Activated CD4-positive, alpha-beta memory T cell treated with anti-CD3 and anti-CD28 coated beads, Interleukin-2, amount 10 ng/mL, durations not matched to agents 7 days and 5 days (primary cell): ENCODE measurements at places on chromosomes 12 and 14.

GRCh38 chr12:124434354-124434753 lies 133.1 kb downstream of the NCOR2 start:
- no peaks in the 10 kb centered on the region for H3K27me3 ChIP-seq
- peaks cover 25% of the 10 kb centered on the region for H3K36me3 ChIP-seq
- H3K27ac ChIP-seq: no peak overlapping the region
- no peak for DNase-seq
- H3K4me1 ChIP-seq: peaks cover 4% of the 10 kb centered on the region

DNA sequence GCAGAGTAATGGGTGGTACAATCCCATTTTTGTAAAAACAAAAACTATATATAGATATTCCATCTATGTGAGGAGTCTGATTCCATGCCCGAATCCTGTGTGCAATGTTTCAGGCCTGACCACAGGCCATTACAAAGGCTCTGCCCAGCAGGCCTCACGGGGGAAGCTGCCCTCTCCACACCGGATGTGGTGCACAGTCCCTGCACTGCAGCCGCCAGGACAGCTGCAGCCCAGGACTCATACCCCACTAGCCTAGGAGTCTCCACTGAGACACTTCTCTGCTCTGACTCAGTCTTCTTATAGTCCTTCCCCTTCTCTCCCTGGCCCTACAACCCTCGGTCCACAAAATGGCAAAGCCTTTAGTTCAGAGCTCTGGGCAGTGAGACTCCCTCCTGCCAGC lies 190.4 kb downstream of the PPM1H start:
- H3K4me3 ChIP-seq: no peak overlapping the region
- H3K27me3 ChIP-seq: peaks cover 5% of the 10 kb centered on the region
- H3K27ac ChIP-seq: no peak overlapping the region
- no peaks in the 10 kb centered on the region for H3K36me3 ChIP-seq

- H3K4me3 ChIP-seq: no peak overlapping the region
- H3K27ac ChIP-seq: no peak overlapping the region
- DNase-seq: no peak
These were observed 57.4 kb downstream of the AACS start for GRCh38 chr12:125122668-125123067.

GRCh38 chr12:70400124-70400523 lies 34.0 kb downstream of the KCNMB4 start:
- no peak for DNase-seq
- no peak overlapping the region for H3K27ac ChIP-seq
- H3K4me1 ChIP-seq: no peaks in the 10 kb centered on the region
- H3K36me3 ChIP-seq: no peaks in the 10 kb centered on the region
- H3K27me3 ChIP-seq: no peaks in the 10 kb centered on the region

DNA sequence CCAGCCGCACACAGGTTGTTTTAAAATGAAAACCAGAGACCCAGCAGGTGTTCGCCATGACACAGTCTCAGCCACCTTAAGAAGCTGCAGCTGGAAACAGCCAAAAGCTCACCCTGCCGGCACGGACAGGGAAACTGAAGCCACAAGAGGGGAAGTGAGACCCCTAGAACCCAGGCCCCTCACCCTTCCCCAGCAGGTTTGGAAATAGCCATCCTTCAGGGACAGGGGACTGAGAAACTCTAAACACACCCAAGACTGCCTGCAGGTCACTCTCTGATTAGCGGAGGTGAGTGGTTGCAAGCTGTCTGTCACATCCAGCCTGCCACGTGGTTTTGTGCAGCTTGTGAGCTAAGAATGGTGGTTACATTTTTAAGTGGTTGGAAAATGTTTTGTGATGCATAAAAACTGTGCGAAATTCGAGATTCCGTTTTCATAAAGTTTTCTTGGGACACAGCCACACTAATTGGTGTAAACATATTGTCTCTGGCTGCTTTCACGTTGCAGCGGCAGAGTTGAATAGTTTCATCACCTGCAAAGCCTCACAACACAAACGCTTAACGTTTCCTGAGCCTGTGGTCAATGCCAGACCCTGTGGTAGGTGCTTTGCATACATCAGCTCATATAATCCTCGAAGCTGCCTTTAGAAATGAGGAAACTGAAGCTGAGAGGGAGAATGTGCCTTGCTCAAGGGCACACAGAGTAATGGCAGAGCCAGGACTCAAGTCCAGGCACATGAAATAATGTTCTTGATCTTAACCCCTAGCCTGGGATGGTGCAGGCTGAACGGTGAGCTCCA lies 1.7 kb upstream of the SELPLG start:
- H3K36me3 ChIP-seq: peaks cover 38% of the 10 kb centered on the region
- DNase-seq: peak; percentile 73
- H3K4me3 ChIP-seq: peak overlapping the region; percentile 99
- H3K27me3 ChIP-seq: no peaks in the 10 kb centered on the region
- peak overlapping the region; percentile 100 for H3K27ac ChIP-seq

DNA sequence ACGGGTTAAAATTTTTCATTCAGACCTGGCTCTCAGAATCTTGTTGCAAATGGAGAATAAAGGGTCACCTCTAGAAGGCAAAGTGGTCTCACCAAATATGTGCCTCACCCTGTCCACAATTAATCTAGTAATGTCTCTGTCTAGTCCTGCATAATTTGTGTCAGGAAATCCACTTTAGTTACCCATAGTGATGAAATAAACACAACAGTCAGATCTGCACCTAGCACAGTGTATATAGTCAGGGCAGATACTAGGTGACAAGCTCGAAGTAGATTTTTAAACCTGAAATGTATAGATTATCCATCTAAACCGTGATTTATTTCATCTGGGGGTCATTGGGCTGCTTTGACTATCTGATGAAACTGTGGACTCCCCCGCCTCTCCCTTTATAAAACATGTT lies 15.9 kb upstream of the FLVCR2 start:
- no peak for DNase-seq
- peak overlapping the region; percentile 58 for H3K27ac ChIP-seq
- H3K36me3 ChIP-seq: peaks cover 2% of the 10 kb centered on the region

DNA sequence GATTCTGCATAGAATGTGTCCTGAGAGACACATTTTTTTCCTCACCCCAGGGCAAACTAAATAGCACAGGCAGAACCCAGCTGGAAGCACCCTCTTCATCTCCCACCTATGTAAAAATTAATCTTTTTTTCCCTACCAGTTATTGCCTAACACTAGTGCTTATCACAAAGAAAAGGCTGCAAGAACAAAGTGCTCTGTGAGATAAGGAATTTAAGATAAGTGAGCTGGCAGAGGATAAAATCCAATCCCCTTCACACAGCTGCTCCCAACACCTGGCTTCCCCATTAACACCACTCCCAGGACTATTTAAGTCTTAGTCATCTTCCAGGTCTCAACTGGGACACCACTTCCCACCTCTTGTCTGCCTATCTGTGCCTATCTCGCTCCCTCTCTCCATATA lies 75.2 kb downstream of the TTC9 start:
- H3K4me1 ChIP-seq: peaks cover 3% of the 10 kb centered on the region
- H3K36me3 ChIP-seq: no peaks in the 10 kb centered on the region
- no peak overlapping the region for H3K4me3 ChIP-seq
- H3K27me3 ChIP-seq: peaks cover 7% of the 10 kb centered on the region
- no peak for DNase-seq

DNA sequence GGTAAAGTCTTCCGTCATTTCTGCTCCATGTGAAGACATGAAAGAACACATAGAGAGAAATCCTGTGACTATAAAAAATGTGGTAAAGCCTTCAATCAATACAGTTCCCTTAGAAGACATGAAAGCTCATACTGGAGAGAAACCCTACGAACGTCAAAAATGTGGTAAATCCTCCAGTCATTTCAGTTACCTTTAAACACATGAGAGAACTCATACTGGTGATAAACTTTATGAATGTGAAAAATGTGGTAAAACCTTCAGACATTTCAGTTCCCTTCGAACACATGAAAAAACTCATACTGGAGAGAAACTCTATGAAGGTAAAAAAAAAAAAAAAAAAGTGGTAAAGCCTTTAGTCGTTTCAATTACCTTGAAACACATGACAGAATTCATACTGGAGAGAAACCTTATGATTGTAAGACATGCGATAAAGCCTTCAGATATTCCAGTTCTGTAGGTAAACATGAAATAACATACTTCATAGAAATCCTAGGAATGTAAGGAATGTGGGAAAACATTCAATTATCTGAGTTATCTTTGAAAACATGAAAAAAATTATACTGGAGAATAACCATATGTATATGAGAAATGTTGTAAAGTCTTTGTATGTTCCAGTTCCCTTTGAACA lies 60.4 kb downstream of the MAP4K5 start:
- H3K27me3 ChIP-seq: no peaks in the 10 kb centered on the region
- H3K27ac ChIP-seq: no peak overlapping the region
- H3K4me3 ChIP-seq: no peak overlapping the region
- H3K36me3 ChIP-seq: peaks cover 68% of the 10 kb centered on the region

- no peaks in the 10 kb centered on the region for H3K27me3 ChIP-seq
- no peaks in the 10 kb centered on the region for H3K4me1 ChIP-seq
- no peaks in the 10 kb centered on the region for H3K36me3 ChIP-seq
- H3K4me3 ChIP-seq: no peak overlapping the region
These were observed 50.2 kb upstream of the FZD10 start for GRCh38 chr12:130111965-130112496.
